ENCODE measurements at places on chromosomes 16 and 17.

GRCh38 chr17:81912441-81913309, 1.5 kb upstream of the PCYT2 start:
- DNase-seq = no peak

GRCh38 chr16:15518381-15519351, 84.3 kb downstream of the BMERB1 start:
- no peak for DNase-seq

- no peak for DNase-seq
Measured at GRCh38 chr17:10141436-10141835, 57.0 kb downstream of the GAS7 start.

- DNase-seq = no peak
Measured at GRCh38 chr16:4913130-4913773, 23.7 kb downstream of the PPL start.

- DNase-seq = no peak
Measured at GRCh38 chr17:77409282-77410161, 268.8 kb downstream of the SEC14L1 start.

DNA sequence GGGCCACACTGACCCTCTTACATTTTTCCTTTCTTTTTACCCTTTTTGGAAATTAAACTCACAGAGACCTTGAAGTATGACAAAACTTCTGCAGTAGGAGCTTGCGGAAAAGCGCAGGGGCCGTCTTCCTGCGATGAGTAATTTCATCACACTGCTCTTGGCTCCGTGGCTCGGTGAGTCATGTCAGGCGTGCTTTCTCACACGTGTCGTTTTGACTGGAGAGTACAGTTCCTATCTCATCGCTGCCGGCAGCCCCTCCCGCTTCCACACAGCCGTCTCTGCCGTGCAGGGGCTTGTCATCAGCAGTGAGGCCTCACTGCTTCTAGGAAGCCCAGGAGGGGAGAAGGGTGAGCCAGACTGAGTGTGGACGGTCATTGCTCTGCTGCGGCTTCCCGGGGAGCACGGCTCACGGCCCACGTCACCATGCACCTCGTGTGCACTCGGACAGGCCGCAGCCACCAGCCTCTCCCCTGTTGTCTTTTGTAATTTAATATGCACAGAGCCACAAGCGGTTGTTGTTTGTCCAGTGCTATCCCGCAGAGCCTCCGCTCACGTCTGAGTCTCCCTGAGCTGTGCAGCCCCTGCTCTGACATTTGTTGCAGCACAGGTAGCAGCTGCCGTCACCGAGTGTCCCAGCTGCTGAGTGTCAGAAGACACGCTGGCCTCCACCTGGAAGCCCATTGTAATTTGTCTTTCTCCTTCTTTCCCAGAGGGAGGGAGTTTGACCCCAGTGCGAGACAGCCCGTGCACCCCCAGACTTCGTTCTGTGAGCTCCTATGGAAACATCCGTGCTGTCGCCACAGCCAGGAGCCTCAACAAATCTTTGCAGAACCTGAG, 99.4 kb upstream of the CHMP6 start:
- DNase-seq = no peak

DNA sequence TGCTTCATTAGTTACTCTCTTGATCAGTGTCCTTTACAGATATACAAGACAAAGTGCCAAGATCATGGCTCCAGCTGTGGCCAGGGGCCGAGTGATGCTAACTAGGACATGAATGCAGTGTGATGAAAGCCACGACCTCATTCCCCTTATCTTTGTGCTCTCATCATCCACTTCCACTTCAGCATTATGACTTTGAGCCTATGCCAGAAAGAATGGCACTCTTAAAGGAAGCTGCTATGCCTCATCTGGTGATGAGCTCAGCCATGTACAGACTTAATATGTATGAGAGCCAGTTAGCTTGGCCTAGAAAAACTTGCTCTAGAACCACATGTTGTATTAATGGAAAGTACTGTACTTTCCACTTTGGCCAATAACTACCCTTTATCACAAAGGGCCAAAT, 179.1 kb downstream of the TOX3 start:
- peak; percentile 37 for DNase-seq

DNA sequence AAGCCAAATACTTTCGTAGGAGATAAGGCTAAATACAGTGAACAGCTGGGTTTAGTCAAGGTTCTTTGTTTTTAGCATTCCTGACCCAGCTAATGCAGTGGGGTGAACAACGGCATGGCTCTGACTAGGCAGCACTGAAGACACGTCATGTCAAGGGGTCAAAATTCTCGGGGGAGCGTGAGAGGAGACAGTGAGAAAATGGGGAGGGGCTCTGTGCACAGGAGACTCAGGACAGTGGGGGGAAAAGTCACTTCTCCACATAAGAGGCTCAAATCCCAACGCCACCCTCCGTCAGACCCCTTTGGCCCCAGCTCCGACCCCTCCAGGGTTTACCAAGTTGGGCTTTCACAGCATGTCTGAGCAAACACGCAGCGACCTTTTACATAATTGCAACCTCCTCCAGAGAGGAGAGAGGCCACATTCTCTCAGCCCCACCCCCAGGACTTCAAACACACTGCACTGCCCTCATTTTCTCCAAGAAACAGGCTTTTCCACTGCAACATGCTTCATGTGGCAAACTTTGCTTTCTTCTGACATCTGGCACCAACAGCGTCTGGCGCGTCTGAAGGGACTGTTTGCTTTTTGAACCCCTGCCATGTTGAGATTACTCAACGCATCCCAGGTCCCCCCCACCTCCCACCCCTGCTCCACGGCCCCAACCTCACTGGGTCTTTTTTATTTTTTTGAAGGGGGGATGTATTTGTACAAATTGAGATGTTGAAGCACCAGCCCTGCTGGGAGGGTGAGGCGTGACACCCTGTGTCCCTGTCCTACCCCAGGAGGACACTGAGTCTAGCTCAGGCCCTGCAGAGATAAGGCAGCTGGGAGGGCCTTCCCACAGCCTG, 30.0 kb downstream of the AXIN2 start:
- no peak for DNase-seq

DNA sequence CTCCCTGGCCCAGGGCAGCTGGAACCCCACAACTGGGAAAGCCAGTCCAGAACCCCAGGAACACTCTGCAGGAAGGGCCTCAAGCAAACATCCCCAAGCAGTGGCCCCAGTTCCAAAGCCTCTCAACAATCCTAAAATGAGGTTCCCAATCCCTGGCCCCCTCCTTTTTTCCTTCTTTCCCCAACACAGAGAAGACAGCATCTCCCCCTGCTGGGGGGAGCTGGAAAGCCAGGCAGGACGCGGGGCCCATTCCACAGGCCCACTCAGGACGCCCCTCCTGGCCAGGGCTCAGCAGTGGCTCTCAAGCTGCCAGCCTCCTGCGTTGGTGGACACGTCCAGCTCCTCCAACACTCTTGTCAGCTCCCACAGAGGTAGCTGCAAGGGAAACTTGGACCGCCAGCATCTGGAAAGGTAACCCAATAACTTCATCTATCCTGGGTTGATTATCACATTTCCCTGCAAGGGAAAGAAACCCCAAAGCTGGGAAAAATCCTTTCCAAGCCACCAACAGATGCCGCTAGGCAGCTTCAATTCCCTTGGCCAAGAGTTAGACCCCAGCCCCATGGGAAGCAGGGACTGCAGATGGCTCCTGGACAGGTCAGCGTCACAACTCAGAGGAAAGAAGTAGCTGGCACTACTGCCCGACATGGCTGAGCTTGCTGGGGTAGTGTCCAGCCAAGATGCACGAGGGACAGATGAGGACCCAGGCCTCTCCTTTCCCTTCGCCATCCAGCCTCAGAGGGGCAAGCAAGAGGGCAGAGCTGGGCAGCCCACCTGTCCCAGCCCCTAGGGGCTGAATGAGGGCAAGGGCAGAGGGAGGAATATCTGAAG, 7.6 kb downstream of the HDAC5 start:
- DNase-seq = peak; percentile 69

GRCh38 chr17:37770631-37771518, 26.0 kb upstream of the HNF1B start:
- peak; percentile 69 for DNase-seq

DNA sequence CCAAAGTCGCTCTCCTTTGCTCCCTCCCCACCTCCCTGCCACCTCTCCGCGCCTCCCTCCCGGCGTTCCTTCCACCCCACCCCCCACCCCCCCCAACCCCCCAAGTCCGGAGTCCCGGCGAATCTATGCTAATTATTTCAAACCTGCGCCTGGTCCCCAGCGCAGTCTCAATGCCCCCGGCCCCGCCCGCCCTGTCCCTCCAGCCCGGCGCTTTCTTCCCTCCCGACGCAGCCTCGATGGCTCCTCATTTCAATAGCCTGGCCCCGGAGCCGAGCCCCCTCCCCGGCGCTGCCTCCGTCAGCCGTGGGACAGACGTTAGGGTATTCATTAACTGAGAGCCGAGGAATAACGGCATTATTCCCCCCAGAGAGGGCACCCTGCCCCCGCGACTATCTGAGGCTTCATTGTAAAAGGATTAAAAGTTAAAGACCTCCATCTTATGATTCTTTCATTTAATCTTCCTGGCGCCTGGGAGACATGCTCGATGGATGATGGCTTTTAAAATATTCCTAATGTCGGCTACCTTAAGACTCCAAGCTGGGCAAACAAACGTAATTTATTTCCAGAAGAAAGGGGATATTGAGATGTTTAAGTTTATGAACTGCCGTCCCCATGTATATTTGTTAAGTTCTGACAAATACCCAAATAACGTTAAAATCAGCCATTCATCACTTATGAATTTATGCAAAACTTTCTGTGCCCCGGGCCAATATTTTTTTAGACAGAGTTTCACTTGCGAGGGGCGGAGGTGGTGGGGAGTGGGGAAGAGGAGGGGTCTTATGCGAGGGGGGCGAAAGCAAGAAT, 3.4 kb downstream of the NOG start:
- DNase-seq = peak; percentile 25

- no peak for DNase-seq
Measured at GRCh38 chr16:67256701-67257230, 8.0 kb downstream of the SLC9A5 start.

DNA sequence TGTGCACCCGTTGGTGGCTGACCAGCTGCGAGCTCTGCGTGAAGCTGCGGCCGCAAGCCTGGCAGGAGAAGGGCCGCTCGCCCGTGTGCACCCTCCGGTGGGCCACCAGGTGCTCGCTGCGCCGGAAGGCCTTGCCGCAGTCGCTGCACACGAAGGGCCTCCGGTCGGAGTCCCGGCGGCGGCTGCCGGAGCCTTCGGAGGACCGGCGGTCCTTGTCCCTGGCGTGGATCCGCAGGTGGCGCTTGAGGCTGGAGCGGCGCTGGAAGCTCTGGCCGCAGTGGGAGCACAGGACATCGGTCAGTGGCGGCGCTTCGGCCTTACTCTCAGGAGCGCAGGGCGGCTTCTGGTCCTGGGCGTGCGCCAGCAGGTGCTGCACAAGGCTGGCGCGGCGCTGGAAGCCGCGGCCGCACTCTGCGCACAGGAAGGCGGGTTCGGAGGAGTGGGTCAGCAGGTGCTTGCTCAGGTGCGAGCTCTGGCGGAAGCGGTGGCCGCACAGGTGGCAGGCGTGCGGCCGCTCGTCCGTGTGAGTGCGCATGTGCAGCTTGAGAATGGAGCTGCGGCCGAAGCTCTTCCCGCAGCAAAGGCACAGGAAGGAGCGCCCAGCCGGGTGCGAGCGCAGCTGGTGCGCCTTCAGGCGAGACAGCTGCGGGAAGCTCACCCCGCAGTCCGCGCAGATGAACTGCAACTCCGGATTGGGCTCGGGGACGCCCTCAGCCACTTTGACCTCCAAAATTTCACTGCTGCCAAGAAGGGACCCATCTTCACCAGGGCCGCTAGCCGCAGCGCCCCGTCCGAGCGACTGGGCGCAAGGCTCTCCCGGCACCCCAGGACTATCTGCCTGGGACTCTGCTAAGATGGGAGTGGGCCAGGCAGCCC, 9.1 kb downstream of the ZSCAN10 start:
- DNase-seq = peak; percentile 95

DNA sequence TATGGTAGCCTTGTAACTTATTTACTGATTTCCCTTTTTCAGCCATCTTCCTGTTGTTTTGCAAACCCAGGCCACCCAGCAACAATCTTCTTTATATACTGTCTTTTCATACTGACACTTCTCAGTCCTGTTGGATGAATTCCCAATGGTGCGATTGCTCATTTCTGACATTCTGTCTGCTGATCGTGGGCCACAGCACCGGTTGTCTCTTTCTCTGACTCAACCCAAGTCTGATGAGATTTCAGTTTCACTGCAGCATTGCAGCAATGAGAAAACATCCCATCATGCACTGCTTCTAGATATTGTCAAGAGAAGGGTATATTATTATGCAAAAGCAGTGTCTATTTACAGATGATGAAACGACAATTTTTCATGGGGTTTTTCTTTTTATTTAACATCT, 349.2 kb upstream of the HSBP1 start:
- no peak for DNase-seq

- DNase-seq = no peak
Measured at GRCh38 chr17:35889241-35889640, 9.1 kb upstream of the CCL5 start.

DNA sequence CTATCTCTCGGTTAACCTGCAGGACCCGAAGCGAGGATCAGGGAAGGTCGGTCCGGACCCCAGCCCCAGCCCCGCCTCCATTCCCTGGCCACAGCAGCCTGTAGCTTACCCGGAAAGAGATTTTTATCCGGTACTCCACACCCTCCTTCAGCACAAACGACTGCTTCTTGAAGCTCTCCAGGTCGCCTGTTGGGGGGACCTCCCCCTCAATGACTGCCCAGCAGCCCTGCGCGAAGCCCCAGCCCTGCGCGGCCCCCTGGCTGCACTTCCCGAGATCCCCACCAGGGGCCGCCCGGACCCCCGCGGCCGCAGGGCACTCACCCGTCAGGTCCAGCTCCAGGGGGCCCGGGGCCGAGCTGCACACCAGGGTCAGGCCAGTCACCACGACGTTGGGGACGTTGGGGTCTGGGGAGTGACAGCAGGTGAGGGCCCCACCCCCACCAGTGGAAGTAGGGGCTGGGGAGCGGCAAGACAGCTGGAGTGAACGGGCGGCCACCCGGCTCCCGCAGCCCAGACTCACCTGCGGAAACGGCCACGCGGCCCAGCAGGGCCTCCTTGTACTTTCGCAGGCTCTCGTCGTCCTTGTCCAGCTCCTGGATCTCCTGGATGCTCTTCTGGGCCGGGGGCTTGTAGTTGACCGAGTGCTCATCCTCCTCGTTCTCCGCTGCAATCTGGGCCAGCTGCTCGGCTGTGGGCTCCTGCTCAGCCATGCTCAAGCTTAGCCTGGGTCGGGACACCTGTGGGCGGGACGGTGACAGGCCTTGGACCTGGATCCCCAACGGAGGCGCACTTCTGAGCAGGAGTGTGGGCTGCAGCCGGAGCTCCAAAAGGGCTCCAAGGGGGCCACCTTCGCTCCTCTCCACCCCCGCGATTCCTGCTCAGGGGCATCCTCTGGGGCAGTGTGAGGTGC, 1.7 kb downstream of the ARHGDIA start:
- DNase-seq = peak; percentile 58
